ENCODE measurements at places on chromosomes 12 and 14.

- no peak for DNase-seq
These were observed 1.5 kb upstream of the KRT1 start for GRCh38 chr12:52681526-52682380.

DNA sequence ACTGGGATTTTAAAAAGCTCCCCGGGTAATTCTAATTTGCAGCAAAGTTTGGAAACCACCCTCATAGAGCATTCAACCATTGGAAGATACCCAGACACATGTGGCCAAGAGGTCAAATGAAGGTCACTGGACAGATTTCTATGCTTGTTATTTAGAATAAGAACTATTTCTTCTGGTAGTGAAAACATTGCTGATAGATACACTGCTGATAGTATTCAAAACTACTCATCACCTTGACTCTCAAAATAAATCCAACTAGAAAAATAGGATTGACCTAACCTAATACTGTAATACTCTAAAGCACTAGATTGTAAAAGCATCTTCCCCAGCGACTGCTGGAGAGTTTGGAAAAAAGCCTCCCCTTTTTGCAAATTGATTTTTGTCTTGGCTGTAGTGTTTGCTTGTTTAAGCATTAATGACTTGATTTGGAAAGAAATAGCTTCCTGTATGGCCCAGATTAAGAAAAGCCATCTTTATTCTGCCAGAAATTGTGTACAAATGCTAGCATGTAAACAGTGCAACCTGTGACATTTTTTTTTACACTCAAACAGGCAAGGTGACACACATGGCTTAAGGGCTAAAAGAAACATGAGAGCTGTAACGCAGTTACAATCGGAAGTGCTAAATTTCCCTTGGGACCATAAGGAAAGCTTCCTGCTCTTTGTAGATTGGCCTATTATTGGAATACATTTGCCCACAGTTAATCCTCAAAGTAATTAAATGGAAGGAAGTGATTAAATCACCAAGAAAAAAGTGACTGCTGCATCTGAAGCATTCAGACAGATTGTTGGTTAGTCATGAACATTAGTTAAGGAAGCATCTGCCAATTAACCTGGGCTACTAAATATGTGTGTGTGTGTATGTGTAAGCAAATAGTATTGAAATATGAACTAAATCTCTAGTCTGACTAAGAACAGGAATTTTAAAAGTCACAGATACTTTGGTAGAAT, 356.5 kb upstream of the ATP2B1 start:
- DNase-seq: peak; percentile 61

DNA sequence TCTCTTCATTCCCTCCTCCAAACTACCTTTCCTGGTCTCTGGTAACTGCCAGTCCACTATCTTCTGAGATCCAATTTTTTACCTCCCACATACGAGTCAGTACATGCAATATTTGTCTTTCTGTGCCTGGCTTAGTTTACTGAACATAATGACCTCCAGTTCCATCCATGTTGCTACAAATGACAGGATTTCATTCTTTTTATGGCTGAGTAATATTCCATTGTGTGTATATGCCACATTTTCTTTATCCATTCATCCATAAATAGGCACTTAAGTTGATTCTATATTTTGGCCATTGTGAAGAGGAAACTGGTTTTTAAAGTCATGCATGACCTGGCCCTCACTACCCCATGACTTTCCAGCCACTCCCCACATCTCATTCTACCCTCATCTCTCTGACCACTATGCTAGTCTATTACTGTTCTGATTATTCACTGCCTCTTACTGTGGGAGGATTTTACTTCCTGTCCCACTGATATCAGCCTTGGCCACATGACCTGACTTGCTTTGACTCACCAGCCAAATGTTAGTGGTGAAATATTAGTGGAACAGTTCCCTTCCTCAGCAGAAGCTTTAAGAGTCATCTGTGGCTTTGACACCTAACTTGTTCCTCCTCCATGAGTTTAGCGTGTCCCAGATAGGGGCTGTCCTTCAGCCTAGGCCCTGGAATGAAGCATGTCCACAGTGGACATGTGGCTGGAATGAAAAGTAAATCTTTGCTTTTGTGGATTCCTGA, 52.2 kb downstream of the GOLGA5 start:
- no peak for DNase-seq

DNA sequence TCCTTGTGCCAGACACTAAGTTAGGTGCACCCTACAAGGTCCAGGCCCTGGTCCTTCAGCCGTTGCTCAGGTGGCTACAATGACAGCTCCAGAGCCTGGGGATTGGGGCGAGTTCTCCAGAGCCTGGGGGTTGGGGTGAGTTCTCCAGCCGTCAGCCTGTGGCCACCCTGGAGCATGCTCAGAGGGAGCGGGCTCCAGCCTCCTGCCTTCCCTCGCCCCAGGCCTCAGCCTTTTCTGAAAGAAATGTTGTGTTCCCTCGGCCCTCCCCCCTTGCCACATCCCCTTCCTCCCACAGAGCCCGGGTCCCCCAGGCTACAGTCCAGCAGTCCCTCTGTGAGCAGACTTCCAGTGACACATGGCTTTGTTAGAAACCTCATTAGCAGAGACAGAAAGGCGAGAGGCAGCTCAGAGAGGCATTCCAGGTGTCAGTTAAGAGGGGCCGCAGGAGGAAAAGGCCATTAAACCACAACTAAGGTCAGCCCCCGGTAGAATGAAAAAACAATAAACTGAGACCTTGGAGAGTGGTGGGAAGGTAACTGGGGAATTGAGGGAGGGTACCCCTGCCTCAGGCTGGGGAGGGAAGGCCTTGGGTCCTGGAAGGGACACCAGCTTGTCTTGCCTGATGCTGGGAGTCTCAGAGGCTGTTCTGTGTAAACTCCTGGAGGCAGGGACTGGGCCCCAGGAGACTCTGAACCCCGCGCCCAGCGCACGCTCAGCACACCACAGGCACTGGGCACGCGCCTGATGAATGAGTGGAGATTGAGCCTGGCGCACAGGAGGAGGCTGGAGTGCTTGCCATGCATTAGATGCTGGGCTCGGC, 23.1 kb upstream of the COL2A1 start:
- no peak for DNase-seq

DNA sequence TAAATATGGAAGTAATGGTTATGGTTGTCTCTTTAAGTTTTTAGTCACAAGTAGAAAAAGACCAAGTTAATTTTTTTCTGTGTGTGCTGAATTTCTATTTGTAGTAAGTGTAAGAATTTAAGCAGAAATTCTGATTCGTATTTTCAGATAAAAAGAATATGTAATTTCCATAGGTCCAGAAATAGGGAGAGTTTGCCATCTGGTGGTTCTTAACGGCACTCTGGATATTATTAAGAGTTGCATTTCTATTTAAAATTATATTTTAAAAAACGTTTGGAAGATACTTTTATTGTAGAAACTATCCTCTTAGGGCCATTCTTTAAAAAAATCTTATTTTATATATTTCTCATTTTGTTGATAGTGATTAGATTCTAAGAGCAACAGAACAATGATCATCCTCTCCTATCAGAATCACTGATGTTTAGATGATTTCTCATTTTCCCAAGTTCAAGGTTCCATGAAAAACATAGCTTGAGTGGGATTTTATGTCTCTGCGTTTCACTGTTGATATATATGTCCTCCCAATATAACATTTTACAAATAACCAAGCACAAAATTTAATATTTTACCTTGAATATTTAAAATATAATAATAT, 88.3 kb downstream of the LRRK2 start:
- no peak for DNase-seq

- DNase-seq: no peak
These were observed 38.9 kb downstream of the C14orf132 start for GRCh38 chr14:96077983-96078624.

GRCh38 chr12:91003737-91004136, 1.0 kb downstream of the EPYC start:
- no peak for DNase-seq

Measured in SK-N-MC (cell line).